Foreskin fibroblast (primary cell): ENCODE measurements at places on chromosomes 7 and 10.

GRCh38 chr7:95481271-95482165 lies 4.2 kb upstream of the ASB4 start:
- no peak for DNase-seq

DNA sequence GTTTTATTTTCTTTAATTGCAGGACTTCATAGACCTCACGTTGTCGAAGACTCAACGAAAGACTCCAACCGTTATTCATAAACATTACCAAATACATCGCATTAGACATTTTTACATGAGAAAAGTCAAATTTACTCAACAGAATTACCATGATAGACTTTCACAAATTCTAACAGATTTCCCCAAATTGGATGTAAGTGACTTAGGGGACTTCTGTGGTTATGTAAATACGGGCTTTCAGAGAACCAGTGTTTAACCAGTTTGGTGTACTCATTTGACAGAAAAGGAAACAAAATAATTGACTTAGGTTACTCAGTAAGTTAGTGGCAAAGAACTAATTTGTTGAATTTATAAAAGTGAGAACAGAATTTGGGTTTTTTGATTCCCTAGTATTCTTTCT lies 4.2 kb downstream of the GTPBP4 start:
- DNase-seq = no peak

GRCh38 chr10:29646238-29646902 lies 11.6 kb upstream of the SVIL start:
- peak; percentile 93 for DNase-seq

- no peak for DNase-seq
These were observed 83.7 kb downstream of the KIF20B start for GRCh38 chr10:89785095-89785494.

- no peak for DNase-seq
These were observed 77.3 kb upstream of the AKR1E2 start for GRCh38 chr10:4748491-4749270.

DNA sequence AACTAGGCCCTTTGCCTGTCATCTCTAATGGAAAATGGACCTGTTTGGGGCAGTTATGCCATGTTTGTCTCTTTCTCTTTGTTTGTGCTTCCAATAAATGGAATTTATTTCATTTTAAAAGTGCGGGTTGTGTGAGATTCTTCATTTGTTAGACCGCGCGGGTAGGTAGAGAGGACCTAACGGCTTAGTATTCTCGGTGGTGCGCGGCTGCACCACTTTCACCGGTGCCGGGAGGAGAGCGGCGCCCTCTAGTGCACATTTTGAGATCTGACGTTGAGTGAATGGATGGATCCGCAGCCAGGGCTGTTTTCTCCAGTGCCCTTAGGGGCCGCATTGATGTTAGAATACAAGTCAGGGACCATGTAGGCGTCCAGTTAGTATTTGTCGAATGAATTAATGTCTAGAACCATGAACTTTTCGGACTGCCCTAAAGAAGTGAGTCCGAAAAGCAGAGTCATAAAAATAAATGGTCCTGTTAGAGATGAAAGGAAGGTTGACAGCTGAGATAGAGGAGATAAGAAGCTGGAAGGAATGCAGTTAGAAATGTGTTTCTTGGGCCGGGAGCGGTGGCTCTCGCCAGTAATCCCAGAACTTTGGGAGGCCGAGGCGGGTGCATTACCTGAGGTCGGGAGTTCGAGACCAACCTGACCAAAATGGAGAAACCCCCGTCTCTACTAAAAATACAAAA lies 29.3 kb upstream of the GIMAP8 start:
- peak; percentile 70 for DNase-seq

GRCh38 chr7:22378199-22378980 lies 21.4 kb upstream of the RAPGEF5 start:
- no peak for DNase-seq

DNA sequence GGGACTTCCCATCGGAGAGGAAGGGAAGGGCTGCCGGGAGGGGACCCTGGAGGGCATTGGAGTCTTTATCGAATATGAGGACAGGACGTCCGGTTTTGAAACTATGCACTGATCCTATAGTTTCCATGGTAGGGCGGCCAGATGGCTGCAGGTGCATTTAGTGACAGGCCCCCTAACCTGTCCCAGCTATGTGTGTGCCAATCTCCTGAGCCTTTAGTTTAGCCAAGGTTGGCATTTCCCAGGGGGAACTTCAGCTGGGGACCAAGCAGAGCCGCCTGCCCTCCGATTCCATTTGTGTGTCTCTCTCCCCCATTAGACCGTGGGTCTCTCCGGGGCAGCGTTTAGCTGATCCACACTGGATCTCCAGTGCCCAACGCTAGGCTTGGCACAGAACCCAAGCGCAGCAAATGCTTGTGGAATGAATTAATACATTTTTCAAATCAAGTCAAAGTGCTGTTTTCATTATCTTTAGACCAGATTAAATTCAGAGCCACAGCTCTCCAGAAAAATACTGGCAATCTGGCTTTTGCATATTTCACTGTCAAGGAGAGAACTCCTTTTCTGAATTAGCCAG lies 19.9 kb downstream of the TMEM270 start:
- DNase-seq = no peak

DNA sequence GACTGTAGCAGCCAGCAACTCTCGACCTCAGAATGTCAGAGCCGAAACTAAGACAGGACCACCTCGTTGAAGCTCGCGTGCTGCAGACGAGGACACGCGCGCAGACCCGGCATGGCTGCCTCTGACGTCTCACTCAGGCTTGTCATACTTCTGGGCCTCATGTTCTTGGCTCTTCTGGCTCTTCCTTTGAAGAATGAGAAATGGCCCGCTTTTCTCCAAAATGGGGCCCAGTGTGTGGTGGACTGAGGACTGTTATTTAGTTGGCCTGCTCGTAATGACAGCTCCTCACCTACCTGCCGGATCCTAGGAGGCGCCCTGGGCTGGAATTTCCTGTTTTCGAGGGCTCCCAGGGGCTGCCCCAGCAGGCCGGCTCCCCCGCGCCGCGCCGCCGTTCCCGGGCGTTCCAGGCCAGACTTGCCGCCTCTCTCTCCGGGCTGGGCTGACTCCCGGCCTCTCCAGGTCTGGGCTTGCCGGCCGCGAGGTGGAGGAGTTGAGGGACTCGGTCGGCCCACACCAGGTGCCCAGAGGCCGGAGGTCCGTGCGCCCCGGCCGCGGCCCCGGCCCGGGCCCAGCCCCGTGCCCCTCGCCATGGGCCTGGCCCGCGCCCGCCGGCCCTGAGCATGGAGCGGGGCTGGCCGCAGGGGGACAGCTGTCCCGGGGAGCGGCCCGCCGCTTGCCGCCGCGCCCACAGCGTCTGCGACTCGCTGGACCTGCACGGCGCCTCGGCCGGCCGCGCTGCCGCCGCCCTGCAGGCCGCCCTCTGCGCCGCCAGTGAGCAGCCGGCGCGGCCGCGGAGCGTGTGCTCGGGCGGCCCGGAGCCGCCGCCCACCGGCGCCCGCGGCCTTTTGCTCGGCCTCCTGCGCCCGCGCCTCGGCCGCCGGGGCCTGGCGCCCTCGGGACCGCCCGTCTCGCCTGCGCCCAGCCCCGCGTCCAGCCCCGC lies 28.1 kb downstream of the AGAP3 start:
- peak; percentile 41 for DNase-seq

- DNase-seq = no peak
These were observed at the start of gene CREB3L2 for GRCh38 chr7:138001529-138002095. Gene CREB3L2, minus strand, starts transcription at chr7:138002086. Its CDS starts 381 bp downstream, at chr7:138001705.

DNA sequence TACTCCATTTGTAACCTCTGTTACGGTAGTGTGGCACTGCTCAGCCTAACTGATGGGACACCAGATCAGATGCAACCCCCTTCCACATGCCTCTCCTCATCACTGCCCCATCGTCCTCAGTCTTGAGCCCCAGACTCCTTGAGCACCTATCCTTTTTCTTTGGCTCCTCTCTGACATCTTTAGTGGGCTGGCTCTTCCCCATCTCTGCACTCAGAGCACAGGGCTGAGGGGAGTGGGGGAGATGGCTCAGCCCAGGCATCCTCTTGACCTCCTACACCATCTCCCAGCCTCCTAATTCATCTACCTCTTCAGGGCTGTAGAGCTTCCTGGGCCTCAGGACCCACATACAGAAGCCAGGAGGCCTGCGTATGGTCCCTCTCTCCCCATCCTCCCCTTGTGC lies 1.5 kb upstream of the POLM start:
- DNase-seq = no peak

GRCh38 chr7:77473229-77474005 lies 57.3 kb upstream of the GSAP start:
- peak; percentile 19 for DNase-seq

GRCh38 chr10:119090968-119091367 lies 10.4 kb upstream of the EIF3A start:
- peak; percentile 62 for DNase-seq

DNA sequence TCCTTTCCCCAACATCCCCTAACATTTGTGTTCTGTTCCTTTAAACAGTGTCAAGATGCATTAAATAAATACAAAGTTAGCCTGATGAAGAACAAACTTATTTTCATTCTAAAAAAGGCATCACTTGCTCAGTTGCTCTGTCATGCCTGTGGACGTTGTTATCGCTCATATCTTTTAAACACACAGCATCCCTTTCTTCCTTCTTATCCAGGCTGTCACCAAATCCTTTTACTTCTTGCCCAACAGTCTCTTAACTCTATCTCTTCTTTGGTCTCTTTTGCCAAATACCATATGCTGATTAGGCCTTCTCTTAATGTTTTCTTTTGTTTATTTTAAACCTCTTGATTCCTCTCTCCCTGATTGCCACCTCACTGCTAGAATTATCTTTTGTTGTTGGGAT lies 43.9 kb downstream of the DKK1 start:
- no peak for DNase-seq

GRCh38 chr10:21159669-21160068 lies 262.6 kb upstream of the NEBL start:
- no peak for DNase-seq

DNA sequence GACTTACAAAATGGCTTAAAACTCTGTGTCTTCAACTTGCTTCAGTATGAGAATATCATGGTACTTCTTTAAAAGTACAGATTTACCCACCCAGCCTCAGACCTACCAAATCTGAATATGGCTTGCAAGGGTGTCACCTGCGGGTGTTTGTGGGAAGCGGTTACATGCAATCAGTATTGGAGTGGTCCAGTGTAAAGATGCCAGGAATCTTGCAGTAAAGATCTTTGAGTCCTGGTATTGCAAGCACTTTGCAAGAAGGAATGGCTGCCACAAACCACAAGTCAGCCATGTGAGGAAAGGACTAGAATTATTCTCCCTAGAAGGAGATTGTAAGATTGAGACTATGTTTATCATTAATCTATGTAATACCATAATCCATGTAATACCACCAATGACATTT lies 115.1 kb downstream of the PON1 start:
- no peak for DNase-seq

DNA sequence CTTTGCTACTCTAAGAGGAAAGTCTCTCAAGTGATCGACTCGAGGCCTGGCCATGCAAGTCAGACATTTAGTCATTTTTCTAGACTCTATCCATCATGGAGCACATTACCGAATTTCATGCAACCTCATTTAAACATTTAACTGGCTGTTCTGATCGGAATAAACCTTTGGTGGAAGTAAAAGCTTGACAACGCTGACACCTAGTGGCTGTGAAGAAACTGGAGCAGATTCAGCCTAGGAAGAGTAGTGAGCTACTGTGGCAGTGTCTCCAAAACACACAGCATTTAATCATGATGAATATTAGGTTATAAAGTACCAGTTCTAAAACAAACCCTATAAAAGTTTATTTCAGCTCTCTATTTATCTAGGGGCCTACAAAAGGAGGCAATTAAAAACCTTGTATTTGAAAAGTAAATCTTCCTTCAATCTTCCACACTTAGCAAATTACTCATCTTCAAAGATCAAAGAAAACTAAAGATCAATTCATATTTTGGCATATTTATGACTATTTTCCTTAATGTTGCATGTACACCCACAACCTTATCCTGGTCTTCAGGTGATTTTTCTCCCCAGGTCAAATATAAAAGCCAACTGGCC lies 175.0 kb downstream of the CTNNA3 start:
- peak; percentile 16 for DNase-seq

DNA sequence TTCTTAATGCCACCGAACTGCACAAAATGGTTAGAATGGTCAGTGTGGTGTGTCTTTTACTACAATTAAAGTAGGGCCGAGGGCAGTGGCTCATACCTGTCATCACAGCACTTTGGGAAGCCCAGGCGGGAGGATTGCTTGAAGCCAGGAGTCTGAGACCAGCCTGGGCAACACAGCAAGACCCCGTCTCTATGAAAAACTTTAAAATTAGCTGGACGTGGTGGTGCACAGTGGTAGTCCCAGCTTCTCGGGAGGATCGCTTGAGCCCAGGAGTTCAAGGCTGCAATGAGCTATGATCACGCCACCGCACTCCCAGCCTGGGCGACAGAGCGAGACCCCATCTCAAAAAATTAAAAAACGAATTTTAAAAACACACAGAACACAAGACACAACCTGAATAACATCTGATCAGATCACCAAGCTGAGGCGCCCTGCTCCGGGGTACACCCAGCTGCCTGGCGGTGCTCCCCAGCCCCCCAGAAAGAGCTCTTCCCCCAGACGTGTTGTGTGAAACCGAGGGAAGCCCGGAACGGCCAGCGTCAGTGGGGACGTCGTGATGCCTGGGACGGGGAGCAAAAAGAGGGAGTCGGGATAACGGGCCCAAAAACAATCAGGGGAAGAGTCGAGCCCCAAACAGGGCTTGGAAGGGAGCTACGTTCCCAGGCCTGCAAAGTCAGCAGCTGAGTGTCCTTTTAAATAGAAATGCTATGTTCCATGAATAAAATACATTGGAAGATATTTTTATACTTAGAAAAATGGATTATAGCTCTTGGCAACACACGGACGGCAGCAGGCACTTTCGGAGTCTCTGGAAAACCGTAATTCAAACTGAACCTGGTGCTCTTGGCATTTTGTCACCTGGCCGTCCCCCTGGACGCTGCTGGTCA lies 80.7 kb upstream of the PDGFA start:
- no peak for DNase-seq

DNA sequence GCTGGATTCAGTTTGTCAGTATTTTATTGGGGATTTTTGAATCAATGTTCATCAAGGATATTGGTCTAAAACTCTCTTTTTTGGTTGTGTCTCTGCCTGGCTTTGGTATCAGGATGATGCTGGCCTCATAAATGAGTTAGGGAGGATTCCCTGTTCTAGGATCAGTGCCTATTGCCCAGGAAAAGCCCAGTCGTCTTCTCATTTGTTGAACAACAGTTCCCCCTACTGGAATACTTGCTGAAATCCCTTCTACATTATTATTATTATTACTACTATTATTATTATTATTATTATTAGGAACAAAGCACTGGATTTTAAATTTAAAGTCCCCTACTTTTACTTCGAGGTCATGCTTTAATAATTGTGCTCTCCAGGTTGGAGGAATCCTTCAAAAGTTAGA lies 528.9 kb downstream of the MAGI2 start:
- peak; percentile 50 for DNase-seq

DNA sequence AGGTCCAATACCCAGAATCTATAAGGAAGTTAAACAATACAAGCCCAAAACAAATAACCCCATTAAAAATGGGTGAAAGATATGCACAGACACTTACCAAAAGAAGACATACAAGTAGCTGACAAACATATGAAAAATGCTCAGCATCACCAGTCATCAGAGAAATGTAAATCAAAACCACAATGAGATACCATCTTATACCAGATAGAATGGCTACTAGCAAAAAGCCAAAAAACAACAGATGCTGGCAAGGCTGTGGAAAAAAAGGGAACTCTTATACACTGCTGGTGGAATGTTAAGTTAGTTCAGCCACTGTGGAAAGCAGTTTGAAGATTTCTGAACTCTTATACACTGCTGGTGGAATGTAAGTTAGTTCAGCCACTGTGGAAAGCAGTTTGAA lies 331.1 kb downstream of the KIF20B start:
- DNase-seq = peak; percentile 51
